ENCODE measurements at places on chromosomes 16 and 17.

GRCh38 chr17:27354491-27355081 lies 60.7 kb downstream of the WSB1 start:
- no peak for DNase-seq

DNA sequence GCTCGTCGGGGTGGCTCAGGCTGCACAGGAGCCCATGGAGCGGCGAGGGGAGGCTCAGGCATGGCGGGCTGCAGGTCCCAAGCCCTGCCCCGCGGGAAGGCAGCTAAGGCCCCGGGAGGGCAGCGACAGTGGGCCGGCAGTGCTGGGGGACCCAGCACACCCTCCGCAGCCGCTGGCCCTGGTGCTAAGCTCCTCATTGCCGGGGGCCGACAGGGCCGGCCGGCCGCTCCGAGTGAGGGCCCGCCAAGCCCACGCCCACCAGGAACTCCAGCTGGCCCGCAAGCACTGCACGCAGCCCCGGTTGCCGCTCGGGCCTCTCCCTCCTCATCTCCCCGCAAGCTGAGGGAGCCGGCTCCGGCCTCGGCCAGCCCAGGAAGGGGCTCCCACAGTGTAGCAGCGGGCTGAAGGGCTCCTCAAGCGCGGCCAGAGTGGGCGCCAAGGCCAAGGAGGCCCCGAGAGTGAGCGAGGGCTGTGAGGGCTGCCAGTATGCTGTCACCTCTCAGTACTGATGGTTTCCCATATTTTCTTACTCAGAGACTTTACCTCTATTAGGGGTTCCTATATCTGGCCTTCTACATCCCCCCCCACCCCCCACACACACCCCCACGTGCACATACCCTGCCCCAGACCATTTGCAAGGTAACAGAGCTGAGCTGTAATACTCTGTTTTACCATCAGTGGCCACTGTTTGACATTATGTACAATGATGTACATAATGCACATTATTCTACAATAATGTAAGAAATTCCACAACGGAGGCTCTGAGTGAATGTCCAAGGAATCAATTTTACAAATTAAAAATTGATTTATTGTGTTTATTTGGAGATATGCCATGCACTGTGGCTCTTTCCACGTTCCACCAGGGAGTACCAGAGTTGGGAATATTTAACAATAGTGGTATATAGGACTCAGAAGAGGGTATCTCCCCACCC lies 3.7 kb upstream of the VAT1L start:
- no peak for DNase-seq

- no peak for DNase-seq
These were observed 23.9 kb downstream of the NLRC3 start for GRCh38 chr16:3553138-3553923.

DNA sequence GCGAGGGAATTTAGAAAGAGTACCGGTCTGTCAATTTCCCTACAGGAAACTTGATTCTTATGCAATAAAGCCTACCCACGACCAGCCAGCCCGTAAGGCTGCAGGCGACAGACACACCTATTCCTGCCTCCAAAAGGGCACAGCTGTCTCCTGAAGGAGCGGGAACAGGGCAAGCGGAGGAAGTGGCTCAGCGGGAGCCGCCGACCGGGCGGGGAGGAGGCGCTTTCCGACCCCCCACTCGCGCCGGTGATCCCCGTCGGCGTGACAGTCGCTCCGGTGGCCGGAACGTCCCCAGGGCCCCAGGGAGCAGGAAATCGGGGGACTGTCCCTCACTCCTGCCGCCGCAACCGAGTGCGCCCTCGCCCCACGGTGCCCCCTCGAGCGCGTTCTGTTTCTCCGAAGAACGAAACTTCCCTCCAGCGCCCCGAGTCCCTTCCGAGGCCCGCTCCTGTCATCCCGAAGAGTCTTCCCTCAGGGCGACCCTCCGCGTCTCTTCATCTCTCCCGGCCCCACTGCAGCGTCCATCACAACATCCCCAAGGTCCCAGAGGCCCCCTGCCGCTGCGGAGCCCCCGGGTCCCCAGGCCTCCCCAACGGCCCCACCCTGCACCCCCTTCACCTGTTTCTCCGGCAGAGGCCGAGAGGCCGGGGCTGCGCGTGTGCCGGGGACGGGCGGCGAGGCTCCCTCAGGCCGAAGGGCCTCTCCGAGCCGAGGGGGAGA lies 421 bp downstream of the STAT3 start:
- DNase-seq = peak; percentile 5

- DNase-seq = no peak
These were observed 13.8 kb downstream of the KCTD19 start for GRCh38 chr16:67312719-67313118.

DNA sequence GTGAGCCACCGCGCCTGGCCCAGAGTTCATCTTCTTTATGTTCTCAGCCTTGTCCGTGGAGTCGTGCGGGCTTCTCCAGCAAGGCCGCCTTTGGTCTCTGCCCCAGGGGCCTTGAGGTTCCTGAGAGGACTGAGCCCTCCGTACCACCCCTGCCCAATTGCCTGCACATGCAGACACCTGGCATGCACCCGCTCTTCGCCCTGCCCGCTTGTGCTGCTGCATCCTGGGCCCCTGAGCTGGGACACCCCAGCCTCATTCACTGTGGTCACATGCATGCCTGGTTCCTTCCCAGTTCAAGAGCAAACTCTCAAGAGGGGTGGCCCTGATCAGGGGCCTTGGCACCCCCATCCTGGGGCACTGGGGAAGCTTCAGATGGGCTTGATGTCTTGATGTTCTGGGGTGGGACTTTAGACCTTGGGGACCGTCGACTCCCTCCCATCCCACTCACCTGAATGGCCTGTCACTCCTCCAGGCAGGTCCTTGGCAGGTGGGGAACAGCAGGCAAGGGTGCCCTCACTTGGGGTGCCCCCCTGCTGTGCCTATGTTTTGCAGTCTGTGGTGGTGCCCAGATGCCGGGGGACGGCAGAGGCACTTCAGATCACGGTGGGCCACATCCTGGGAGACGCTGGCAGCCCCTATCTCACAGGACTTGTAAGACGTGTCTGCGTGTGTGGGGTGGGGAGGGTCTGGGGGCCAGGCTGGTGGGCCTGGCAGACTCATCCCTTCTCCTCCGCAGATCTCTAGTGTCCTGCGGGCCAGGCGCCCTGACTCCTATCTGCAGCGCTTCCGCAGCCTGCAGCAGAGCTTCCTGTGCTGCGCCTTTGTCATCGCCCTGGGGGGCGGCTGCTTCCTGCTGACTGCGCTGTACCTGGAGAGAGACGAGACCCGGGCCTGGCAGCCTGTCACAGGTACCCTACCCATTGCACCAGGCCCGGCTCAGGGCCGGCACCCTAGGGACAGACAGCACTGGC lies 12.7 kb upstream of the SPNS2 start:
- peak; percentile 43 for DNase-seq

DNA sequence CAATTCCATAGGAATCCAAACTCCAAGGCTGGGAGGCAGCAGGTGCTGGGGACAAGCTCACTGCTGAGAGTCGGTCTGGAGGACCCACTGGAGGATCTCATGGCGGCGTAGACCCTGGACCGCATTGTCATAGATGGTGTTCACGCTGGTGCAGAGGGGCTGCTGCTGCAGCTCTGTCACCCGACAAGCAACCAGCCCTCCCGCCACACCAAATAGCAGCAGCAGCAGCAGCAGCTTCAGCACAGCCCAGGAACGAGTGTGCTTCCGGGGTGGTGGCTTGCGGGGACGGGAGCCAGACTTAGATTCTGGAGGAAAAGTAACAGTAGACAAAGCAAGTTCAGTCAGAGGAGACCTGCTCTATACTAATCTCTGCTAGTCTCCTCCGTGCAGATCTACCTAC lies 9.9 kb downstream of the EME1 start:
- no peak for DNase-seq

DNA sequence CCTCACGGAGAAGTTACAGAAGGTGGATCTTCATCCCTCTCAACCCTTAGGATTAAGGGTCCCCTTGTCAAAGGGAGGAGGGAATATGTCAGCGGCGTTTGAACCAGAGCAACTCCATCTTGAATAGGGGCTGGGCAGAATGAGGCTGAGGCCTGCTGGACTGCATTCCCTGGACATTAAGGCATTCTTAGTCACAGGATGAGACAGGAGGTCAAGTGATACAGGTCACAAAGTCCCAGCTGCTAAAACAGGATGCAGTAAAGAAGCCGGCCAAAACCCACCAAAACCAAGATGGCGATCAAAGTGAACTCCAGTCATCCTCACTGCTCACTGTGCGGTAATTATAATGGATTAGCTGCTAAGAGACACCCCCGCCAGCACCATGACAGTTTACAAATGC lies 36.7 kb downstream of the RBFOX3 start:
- no peak for DNase-seq

DNA sequence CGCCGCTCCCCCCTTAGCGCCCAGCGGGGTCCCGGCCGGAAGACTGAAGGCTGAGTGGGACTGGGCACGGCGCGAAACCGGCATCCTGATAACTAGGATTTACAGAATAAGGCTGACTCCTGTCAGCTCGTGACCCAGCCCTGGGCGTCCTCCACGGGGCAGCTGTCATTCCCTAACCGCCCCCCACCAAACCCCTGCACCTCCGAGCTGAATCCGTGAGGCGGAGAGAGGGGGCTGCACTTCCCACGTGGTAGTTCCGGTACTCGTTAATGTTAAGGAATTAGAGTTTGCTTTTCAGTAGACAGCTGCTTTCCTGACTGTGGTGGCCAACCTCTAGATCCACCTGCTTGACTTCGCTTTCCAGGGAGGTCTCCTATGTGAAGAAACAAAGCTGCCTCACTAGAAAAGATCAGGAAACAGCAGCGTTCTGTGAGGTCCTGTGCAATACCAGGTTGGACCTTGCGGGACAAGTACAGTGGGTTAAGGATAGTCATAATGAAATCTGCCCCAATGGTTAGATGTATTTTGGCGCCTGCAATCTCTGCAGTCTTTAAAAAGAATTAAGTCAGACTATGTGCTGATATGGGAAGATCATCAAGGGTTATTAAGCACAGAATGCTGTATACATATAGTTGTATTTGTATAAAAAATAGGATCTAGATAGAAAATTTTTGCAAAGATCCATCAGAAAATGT lies 1.1 kb upstream of the WBP2 start:
- no peak for DNase-seq

DNA sequence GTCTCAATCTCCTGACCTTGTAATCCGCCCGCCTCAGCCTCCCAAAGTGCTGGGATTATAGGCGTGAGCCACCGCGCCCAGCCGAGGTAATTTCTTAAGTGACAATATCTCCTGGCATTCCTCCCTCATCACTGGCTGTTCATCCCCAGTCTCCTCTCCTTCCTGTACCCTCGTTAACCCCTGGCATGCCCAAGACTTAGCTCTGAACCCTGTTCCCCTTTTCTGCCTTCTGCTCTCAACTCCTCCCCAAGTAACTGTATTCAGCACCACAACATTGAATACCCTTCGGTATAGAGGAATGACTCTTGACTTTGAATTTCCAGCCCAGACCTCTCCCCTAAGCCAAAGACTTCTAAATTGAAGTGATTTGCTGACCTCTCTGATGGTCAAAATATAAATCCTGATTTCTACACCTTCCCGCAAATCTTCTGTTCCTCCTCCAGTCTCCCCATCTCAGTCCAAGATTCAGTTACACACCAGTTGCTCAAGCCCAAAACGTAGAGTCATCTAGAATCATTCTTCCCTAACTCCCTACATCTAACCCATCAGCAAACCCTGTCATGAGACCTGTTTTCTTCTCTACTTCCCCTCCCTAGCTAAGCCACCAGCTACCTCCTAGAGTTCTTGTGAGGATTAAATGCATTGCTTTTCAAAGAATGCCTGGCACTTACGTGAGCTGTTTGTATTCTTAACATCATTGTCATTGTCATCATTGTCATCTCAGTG lies 14.8 kb downstream of the PMP22 start:
- no peak for DNase-seq

DNA sequence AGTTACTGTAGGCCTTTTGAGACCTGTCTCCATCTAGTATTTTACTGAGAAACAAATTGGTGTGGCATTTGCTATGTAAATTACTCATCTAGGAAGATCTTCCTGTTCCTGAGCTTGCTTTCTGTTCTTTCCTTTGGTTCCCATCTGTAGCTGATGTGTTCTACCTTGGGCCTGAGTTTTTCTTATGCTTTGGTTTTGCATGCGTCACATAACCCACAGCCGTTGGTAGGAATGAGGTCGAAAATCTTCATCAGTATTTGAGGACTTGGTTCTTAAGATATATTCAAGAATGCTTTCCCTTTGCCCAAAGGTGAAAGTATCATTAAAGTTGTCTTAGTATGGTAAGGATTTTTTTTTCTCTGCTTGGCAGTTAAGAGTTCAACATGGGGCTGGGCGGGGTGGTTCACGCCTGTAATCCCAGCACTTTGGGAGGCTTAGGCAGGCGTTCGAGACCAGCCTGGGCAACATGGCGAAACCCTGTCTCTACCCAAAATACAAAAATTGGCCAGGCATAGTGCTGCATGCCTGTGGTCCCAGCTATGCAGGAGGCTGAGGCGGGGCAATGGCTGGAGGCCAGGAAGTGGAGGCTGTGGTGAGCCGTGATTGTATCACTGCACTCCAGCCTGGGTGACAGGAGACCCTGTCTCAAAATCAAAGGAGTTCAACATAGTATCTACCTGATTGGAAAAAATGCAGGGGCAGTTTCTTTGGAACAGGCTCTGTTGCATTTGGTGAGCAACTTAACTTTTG lies 28.8 kb downstream of the IST1 start:
- DNase-seq = no peak

DNA sequence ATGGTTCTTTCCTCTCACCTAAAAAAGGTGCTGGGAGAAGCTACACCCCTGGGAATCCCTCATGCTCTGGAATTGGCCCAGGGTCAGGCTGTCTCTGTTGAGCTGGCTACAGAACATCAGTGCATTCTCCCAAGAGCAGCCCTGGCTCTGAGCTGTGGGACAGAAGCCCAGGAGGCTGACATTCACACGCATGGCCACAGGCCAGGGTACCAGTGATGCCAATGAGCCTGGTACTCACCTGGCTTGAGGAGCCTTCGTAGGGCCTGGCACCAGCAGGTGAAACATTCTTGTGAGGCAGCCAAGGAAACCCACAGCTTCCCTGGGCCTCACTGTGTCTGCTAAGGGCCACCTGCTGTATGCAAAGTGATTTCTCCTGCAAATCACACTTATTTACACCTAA lies 121.7 kb upstream of the CCL2 start:
- no peak for DNase-seq

- no peak for DNase-seq
These were observed 54.8 kb downstream of the MGAT5B start for GRCh38 chr17:76922967-76923366.

GRCh38 chr16:53495325-53495724 lies 7.7 kb downstream of the AKTIP start:
- DNase-seq = no peak

DNA sequence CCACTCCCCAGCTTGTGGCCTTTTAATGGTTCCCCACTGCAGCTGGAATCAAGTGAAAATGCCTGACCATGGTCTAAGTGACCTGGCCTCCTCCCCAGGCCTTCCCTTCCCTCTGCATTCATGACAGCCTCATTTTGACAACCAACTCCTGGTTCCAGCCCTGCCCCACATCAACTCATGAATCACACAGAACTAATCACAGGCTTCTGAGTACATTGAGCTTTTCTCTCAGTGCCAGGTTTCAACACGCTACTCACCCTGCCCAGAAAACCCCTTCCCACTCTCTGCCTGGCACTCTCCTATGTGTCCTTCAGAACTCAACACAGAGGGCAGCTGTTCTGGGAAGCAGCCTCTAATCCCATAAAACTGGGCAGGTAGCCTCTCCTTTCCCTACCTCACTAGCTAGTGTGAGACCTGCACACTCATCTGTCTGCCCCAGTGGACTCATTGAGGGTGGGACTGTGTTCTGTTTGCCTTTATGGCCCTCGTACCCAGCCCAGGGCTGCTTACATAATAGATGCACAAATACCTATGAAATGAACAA lies 313.6 kb downstream of the GRIN2A start:
- no peak for DNase-seq

- no peak for DNase-seq
These were observed 49.7 kb downstream of the NTN1 start for GRCh38 chr17:9071016-9071415.
